Lung (tissue), 17 donors: ENCODE measurements at places on chromosomes 4 and X. TPM values are rescaled to one million over a fixed set of nuclear protein-coding genes. Genes with fewer than 3 reads are reported as not detected.

CCSER1 gene
- total RNA-seq: 23.0 TPM

MAPK10 gene
- 43.1 TPM for total RNA-seq

F8A3 gene
- 6.0 TPM for total RNA-seq

DMD gene
- total RNA-seq: 73.8 TPM

PAK3 gene
- total RNA-seq: 1.1 TPM

SOWAHD gene
- total RNA-seq: 1.4 TPM

DNA sequence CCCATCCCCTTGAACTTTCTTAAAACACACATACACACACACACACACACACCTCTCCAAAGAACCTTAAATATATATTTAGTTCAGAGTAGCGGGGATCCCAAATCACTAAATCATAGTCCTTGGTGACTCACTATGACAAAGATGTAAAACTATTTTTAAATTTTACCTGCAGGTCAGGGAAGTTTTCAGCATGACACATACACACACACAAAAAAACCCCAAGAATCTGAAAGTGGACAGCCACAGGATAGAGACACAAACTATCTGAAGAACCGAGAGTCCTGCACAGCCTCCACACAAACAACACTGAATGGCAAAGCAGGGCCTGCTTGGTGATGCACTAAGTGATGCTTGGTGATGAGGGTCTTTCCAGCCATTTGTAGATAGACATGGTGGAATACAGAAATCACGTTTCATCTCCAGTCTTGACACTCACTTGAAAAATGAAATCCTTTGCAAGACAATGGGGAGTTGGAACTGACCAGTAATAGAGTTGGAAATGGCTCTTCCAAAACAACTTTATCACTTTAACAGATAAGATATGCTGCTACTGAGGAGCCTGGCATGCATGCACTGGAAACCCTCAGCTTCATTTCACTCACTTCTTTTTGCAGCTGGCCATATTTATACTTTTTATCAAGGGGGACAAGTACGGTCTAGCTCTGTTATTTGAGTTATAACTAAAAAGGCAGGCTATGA lies 307.3 kb downstream of the RAPGEF2 start:
- DNase-seq: no peak

DNA sequence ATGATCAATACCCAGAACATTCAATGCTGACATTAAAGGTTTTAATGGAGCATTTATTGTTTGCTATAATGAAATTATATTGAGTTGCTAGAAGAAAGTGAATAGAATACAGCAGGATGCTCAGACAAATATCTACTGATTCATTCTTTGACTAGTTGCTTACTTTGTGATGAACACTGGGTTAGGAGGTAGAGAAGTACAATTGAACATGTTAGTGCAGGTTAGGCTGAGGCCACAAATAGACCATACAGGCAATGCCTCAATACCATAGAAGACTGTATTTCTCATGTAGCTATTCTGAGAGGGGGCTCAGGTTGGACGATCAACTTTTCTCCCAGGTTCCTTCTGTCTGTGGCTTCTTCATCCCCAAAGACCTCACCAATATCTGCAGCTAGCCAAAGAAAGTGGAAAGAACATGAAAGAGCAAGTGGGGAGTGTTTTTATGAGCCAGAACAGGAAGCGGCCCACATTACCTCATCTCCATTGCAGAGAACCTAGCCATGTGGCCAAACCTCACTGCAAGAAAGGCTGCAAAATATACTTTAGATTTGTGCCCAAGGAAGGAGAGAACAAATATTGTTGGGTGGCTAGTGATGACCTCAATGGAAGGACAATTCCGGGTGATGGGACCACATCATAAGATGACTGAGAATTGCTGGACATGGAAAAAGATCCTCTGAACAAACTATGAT lies 180.3 kb upstream of the GATB start:
- DNase-seq: no peak

- DNase-seq: no peak
These were observed 6.9 kb upstream of the VEGFC start for GRCh38 chr4:176799653-176800052.

DNA sequence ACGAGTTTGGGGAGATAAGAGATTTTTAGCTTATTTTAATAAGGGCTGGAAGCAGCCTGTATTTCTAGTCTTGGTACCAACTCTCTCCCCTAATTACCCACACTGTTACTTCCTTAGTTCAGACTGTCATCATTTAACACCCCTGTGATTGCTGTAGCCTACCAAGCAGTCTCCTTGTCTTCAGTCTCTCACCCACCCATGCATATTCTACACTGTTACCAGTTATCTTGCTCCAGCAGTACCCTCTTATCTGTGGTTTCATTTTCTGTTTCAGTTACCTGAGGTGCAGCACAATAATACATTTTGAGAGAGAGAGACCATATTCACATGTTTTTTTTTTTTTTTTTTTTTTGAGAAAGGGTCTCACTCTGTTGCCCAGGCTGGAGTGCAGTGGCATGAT lies 80.2 kb downstream of the DIAPH2 start:
- no peak for DNase-seq

- DNase-seq: no peak
These were observed 100.9 kb downstream of the SLC34A2 start for GRCh38 chr4:25756503-25756902.

DNA sequence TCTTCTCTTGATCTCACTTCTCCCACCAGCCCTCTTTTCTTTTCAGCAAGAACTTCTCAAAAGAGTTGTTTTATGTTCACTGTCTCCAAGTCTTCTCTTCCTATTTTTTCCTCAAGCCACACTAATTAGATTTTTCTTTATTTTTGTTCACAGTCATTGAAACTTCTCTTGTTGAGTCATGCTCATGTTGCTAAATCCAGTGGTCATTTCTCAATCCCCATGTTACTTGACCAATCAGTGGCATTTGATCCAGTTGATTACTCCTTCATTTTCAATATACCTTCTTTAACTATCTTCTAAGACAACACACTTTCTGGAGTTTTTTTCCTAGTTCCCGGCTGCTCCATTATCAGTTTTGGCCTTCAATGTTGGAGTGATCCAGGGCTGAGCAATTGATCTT lies 103.1 kb upstream of the LSM6 start:
- no peak for DNase-seq
